ENCODE measurements at places on chromosomes 12 and 14. TPM values are rescaled to one million over a fixed set of nuclear protein-coding genes. Genes with fewer than 3 reads are reported as not detected.

DNA sequence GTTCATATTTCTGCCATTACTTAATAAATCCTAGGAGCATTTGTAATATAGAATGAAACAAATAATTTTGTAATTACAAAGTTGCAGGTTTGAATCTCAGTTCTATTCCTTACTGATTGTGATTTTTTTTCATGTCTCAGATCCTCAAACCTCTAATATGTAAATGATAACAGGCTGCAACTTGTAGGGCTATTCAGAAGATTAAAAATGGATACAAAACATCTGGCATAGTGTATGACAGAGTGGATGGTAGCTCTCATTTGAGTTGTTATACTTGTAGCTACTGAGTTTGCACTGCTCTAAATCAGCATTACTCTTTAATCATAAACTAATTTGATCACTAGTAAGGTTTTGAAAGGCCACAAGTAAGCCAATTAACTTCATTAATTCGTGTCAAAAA is 406.3 kb upstream of the MGAT4C start:
- H3K27me3 ChIP-seq: no peaks in the 10 kb centered on the region
- no peak overlapping the region for H3K27ac ChIP-seq
- no peaks in the 10 kb centered on the region for H3K4me1 ChIP-seq
- no peaks in the 10 kb centered on the region for H3K36me3 ChIP-seq
- no peak for DNase-seq

DNA sequence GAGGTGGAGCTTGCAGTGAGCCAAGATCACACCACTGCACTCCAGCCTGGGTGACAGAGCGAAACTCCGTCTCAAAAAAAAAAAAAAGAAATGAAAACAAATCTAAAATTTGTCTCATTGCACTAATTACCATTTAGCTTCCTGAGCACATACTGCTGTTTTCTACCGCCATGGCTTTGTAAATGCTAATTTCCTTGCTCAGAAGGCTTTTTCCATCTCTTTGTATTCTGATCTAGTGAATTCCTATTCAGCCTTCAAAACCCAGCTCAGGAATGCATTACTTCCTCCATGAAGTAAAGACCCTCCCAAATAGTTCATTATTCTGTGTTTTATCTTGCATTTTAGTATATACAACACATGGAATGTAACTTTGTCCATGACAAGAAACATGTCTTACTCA is 33.6 kb downstream of the CEP83 start:
- no peaks in the 10 kb centered on the region for H3K36me3 ChIP-seq
- no peaks in the 10 kb centered on the region for H3K27me3 ChIP-seq
- DNase-seq: no peak
- peaks cover 25% of the 10 kb centered on the region for H3K4me1 ChIP-seq
- H3K4me3 ChIP-seq: no peak overlapping the region
- no peak overlapping the region for H3K27ac ChIP-seq

The PDE6H gene
- total RNA-seq: not detected

The SLC38A1 gene
- total RNA-seq: 162 TPM

DNA sequence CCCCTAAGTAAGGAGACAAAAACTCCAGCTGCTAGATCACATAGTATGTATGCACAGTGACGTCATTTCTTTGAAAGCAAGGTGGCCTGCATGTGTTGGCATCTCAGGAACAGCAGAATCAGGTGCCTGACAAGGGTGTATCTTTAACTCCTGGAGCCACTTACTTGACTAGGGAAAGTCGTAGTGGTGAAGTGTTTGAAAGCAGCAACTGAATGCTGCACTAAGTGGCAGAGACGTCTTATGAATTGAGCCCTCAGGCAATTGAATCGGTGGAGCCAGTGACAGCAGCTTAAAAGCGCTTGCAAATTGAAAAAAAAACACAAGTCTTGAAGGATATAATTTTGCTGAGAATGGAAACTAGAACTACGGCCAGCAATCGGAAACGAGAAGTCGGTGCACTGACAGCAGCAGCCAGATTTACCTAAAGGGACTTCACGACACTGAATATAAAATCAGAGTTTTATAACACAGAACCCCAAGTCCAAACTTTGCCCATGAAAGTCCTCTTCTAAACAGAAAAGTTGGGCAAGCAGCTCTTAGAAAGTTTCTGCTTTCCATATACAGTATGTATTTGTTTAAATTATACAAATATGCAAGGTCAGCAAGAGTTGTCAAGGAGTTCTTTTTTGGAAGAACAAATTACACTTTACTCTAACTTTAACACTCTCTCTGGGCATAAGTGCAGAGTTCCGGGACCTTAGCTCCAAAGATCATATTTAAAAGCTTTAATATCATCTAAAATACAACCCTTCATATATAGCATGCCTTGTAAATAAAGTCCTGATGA is 1.1 kb downstream of the IGF1 start:
- H3K36me3 ChIP-seq: no peaks in the 10 kb centered on the region
- peak overlapping the region; percentile 58 for H3K27ac ChIP-seq
- H3K4me3 ChIP-seq: peak overlapping the region; percentile 1
- peaks cover 40% of the 10 kb centered on the region for H3K4me1 ChIP-seq

The UNC79 gene
- 0.81 TPM for total RNA-seq

The GPHN gene
- total RNA-seq: 15.6 TPM

- H3K27ac ChIP-seq: no peak overlapping the region
- no peak for DNase-seq
- no peaks in the 10 kb centered on the region for H3K36me3 ChIP-seq
- H3K4me3 ChIP-seq: no peak overlapping the region
- peaks cover 15% of the 10 kb centered on the region for H3K4me1 ChIP-seq
- peaks cover 15% of the 10 kb centered on the region for H3K27me3 ChIP-seq
These were observed 3.0 kb downstream of the SDSL start for GRCh38 chr12:113424915-113425823.

The HOXC9 gene
- total RNA-seq: not detected

The RAB3IP gene
- total RNA-seq: 3.6 TPM

DNA sequence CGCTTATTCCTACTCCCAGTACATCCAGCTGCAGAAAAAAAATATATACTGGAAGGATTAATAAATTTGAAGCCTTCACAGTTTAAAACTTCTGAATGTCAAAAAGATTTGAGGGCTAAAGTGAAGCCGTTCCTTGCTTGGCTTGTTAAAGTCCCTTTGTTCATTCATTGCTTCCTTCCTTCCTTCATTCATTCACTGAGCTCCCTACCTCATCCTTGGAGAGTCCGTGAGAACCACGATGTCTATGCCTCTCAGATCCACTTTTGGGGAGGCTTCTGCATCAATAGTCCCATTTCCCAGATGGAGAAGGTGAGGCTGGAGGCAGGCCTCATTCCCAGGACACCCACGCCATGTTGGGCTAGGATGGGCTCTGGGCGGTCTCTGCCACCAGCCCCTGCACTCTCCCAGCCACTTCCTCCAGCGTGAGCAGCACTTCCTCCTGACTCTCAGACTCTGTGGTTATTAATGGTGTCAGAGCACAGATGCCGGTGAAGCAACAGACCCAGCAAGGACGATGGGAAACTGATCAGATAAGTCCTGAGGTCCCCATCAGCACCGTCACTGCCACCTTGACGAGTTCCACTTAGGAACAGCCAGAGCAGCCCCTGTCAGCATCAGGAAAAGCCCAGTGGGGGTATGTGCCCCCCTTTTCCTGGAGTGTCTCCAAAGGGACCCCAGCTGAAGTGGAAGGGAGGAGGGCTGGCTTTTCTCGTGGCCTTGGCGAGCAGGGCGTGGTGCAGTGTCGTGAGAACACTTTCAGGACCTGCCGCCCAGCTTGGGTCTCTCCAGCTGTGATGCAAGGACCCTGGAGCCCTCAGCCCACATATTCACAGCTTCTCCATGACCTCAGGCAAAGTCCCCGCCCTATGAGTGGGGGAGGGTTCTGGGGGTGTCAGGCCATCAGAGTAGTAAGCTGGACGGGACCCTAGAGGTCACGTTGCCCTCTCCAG is 21.2 kb downstream of the ASB2 start:
- H3K4me3 ChIP-seq: no peak overlapping the region
- DNase-seq: no peak
- H3K36me3 ChIP-seq: peaks cover 12% of the 10 kb centered on the region
- H3K27ac ChIP-seq: peak overlapping the region; percentile 80

The KRT86 gene
- not detected for total RNA-seq

GRCh38 chr14:59376686-59377085 is 88.5 kb downstream of the GPR135 start:
- H3K27ac ChIP-seq: peak overlapping the region; percentile 82
- peaks cover 17% of the 10 kb centered on the region for H3K4me1 ChIP-seq
- H3K36me3 ChIP-seq: no peaks in the 10 kb centered on the region
- no peak overlapping the region for H3K4me3 ChIP-seq
- no peak for DNase-seq

DNA sequence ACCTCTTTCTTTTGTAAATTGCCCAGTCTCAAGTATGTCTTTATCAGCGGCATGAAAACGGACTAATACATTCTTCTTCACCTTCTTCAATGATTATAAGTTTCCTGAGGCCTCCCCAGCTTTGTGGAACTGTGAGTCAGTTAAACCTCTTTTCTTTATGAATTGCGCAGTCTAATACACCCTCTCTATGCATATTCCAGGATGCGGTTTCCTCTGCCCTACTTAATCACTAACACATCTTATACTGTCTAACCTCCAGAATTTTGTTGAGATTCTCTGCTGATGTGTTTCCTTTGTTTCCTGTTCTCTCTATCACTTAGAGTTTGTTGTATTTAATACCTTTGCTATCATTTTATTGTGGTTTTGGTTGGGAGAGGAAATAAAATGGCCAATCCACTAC is 145.4 kb downstream of the AEBP2 start:
- no peaks in the 10 kb centered on the region for H3K27me3 ChIP-seq
- no peaks in the 10 kb centered on the region for H3K36me3 ChIP-seq
- H3K4me3 ChIP-seq: no peak overlapping the region
- no peak overlapping the region for H3K27ac ChIP-seq
- DNase-seq: no peak
- no peaks in the 10 kb centered on the region for H3K4me1 ChIP-seq

GRCh38 chr14:68756000-68756481 is 36.8 kb downstream of the ZFP36L1 start:
- H3K4me1 ChIP-seq: peaks cover 4% of the 10 kb centered on the region
- H3K27me3 ChIP-seq: no peaks in the 10 kb centered on the region
- H3K4me3 ChIP-seq: no peak overlapping the region
- no peaks in the 10 kb centered on the region for H3K36me3 ChIP-seq
- no peak for DNase-seq

GRCh38 chr12:94532490-94533422 is 73.1 kb upstream of the CEP83 start:
- H3K36me3 ChIP-seq: no peaks in the 10 kb centered on the region
- H3K4me3 ChIP-seq: no peak overlapping the region
- H3K27ac ChIP-seq: no peak overlapping the region
- DNase-seq: peak; percentile 80
- peaks cover 6% of the 10 kb centered on the region for H3K4me1 ChIP-seq

The PPP1R36 gene
- 1.1 TPM for total RNA-seq

DNA sequence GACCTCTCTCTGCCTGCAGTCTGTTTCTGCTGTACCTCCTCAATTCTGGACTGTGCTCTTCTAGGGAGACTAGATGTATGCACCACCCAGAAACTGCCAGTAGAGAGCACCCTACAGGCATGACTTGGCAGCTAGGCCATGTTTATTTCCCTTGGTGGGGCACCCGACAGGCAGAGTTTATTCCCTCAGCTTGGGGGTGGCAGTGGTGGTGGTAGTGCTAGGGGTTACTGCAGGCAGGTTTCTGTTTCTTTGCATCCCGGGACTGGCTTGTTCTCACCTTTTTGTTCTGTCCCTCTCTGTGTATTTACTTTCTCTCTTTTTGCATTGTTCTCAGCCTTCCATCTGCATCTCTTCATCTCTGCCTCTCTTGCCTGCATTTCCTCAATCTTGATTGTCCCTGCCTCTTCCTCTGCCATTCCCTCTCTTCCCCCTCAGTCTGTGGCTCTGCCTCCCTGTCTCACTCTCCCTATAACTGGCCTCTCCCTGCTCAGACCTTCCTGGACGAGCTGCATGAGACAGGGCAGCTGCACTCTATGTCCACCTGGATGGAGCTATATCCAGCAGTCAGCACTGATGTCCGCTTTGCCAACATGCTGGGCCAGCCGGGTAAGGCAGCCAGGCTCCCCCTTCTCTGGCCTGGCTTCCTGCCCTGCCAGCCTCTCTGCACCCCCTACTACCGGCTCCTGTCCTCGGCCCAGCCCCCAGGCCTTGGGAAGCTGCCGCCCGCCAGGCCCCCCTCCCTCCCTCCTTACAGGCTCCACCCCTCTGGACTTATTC is 13.8 kb downstream of the PRPF40B start:
- no peaks in the 10 kb centered on the region for H3K27me3 ChIP-seq
- H3K4me3 ChIP-seq: no peak overlapping the region
- peaks cover 14% of the 10 kb centered on the region for H3K4me1 ChIP-seq
- peak; percentile 82 for DNase-seq

GRCh38 chr12:47349137-47350061 is 269.6 kb upstream of the AMIGO2 start:
- no peak for DNase-seq
- no peak overlapping the region for H3K4me3 ChIP-seq
- H3K36me3 ChIP-seq: no peaks in the 10 kb centered on the region
- H3K27me3 ChIP-seq: no peaks in the 10 kb centered on the region
- no peaks in the 10 kb centered on the region for H3K4me1 ChIP-seq
- H3K27ac ChIP-seq: no peak overlapping the region

- H3K36me3 ChIP-seq: no peaks in the 10 kb centered on the region
- H3K4me3 ChIP-seq: no peak overlapping the region
- H3K27ac ChIP-seq: peak overlapping the region; percentile 97
- no peaks in the 10 kb centered on the region for H3K27me3 ChIP-seq
These were observed 5.8 kb upstream of the TNFRSF1A start for GRCh38 chr12:6347367-6348338.

DNA sequence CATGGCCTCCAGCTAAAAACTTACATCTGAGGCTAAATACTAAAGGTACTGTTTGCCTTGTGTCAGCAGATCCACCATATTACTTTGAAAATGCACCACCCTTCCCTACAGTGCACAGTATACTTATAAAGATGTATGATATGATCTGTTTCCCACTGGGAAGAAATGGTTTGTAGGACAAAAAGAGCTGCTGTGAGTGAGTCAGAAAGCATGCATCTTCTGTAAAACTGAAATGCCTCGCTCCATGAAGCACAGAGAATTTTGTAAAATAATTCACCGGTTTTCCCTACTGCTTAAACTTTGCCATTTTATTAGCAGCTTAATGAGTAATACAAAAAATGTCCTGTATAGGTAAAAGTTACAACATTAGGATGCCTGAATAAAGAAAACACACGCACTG is 68.8 kb downstream of the MDGA2 start:
- H3K36me3 ChIP-seq: no peaks in the 10 kb centered on the region
- H3K4me3 ChIP-seq: no peak overlapping the region
- DNase-seq: no peak

The KCNJ8 gene
- 18.0 TPM for total RNA-seq

DNA sequence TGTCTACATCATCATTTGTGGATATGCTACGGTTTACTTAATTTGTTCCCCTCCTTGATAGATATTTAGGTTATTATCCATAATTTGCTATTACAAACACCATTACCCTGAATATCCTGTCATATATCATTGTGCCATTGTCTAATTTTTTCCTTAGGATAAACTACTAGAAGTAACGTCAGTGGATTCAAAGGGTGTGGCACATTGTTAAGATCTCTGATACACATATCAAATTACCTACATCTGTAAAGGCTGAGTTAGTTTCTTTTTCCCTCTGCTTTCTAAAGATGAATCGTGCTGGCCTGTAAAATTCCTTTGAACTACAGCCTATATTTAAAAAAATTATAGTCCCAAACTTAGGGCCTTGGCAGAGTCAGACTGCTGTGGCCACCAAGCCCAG is 53.9 kb upstream of the STRN3 start:
- no peak overlapping the region for H3K4me3 ChIP-seq
- DNase-seq: no peak
- H3K27ac ChIP-seq: no peak overlapping the region
- H3K27me3 ChIP-seq: no peaks in the 10 kb centered on the region
